ENCODE measurements at places on chromosomes 4 and X. TPM values are rescaled to one million over a fixed set of nuclear protein-coding genes. Genes with fewer than 3 reads are reported as not detected.

GRCh38 chrX:150935467-150935866, 37.0 kb upstream of the CD99L2 start:
- no peak for DNase-seq

GRCh38 chr4:178448372-178449035, 1006.3 kb upstream of the AGA start:
- DNase-seq = no peak

DNA sequence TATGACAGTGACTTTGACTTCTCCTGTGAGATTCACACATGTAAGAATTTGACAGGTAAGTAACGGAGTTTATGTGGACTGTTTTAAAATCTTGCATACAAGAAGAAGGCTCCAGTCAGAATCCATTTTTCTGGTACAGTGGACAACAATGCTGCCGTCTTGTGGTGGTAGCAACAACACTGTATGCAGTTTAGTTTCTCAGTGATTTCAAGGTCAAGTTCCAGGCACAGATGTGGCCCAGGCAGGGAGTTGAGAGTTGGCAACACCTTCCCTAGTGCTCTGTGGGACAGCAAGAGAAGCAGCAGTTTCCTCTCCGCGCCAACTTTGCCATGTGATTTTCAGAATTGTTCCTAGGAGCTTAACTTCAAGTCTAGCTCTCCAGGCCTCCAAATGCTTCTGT, 56.0 kb upstream of the STPG2 start:
- DNase-seq = no peak

DNA sequence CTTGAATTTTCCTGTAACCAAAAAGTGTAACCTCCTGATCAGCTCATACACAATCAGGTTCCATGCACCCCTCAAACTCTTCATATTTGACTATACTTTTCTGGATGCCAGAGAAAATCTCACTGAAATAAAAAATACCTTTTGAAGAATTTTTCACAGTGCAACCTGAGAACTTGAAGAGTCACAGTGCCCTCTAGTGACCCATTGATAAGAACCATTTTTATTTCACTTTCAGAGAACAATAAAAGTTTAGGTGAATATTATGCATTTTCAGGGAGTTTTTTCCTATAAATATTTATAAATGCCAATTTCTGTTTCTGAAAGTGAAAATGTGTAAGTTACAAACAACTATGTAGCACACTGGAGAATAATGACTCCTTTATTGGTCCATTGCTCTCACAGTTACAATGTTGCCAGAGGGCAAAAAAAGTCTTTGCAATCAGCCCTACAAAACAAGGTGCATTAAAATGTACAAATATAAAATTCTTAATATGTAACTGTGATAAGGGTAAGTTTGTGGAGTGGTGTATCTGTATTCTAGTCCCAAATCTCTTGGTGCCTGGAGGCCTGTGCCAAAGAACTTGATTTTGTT, 153.6 kb upstream of the INTU start:
- no peak for DNase-seq

DNA sequence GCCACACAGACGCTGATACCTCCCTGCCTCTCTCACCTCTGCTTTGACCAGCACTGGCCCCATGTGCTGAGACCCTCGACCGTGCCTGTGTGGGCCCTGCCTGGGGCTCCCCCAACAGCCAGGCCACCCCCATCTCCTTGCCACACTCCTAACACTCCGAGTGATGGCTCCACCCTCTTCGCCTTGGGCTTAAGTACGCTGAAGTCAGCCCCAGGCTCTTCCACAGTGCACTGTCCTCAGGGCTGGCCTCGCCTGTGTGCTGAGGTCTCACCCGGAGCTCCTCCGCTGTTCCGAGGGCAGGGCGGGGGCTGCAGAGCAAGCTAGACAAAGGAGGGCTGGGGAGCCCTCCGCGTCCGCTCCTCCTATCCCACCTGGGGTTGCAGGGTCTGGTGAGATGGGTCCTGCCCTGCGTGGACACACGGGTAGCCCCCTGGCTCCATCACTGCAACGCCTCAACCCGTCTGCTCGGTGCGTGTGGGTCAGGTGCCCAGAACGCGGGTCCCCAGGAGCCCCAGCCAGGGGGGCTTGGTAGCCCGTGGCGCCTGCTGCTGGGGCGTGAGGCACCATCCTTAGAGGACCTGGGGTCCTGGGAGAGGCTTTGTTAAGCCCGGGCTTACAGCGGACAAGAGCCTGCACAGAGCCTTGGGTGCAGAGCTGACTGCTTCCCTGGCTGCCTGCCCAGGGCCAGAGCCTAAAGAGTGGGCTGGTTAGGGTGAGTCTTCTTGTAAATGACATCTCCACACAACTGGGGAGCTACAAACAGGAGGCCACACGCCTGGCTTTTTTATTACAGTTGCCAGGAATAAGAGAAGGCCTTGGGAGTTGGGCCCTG, 42.6 kb upstream of the NKX1-1 start:
- no peak for DNase-seq

DNA sequence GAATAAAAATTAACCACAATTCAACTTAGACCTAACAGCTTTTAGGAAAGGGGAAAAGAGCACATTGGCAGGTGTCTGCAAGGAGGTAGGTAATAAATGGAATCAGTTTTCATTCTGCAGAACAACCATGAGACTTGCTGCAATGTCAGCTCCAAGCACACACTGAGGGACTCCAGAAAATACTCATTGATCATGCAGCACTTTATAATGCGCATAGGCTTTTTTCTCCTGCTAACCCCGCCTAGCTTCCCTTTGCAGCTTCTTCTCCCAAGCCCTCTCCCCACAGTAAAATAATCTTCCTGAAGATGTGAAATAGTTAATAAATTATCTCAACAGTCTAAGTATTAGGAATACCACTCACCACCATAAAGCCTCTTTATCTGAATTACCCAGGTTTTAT, 36.9 kb downstream of the ANKRD17 start:
- no peak for DNase-seq

DNA sequence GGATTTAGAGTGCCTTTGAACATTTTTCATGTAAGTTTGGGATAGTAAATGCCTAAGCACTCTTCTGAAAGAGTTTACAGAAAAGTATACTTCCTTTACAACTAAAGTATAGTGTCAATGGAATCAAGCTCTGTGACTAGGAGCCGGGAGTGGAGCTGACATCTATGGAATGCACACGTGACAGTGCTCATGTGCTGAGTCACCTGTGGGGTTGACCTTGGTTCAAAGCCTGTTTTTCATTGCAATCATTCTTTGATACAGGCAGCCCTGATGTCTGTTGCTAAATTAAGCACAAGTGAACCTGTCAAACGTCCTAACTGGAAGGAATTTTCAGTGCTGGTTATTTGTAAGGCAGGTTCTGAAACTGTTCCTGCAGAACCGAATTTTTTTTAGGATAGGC, 82.5 kb downstream of the GPAT3 start:
- DNase-seq = no peak

GRCh38 chr4:108851366-108851765, 88.5 kb upstream of the ETNPPL start:
- no peak for DNase-seq

GRCh38 chrX:44483965-44484606, 58.6 kb downstream of the FUNDC1 start:
- DNase-seq = no peak

- DNase-seq = no peak
Measured at GRCh38 chr4:120749445-120750151, 172.9 kb downstream of the PRDM5 start.

GRCh38 chr4:7472442-7473013, 37.8 kb upstream of the PSAPL1 start:
- DNase-seq = no peak

GRCh38 chrX:149950681-149951080, 12.4 kb upstream of the EOLA2 start:
- no peak for DNase-seq

DNA sequence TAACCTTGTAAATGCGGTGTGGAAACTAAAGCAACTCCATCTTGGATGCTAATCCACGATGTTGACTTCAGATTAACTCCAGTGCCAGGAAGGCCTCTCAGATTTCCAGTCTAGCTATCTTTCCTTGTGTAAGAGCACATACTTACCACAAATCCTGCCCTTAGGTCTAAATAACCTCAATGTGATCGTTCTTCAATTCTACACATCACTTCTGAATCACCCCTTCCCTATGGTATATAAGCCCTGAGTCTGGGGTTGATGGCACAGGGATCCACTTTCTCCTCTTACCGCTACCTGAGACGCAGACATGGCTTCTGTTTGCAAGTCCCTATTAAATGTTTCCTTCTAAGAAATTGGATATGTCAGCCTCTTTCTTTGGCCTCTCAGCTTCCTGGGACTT, 17.5 kb upstream of the ZNF41 start:
- no peak for DNase-seq

DNA sequence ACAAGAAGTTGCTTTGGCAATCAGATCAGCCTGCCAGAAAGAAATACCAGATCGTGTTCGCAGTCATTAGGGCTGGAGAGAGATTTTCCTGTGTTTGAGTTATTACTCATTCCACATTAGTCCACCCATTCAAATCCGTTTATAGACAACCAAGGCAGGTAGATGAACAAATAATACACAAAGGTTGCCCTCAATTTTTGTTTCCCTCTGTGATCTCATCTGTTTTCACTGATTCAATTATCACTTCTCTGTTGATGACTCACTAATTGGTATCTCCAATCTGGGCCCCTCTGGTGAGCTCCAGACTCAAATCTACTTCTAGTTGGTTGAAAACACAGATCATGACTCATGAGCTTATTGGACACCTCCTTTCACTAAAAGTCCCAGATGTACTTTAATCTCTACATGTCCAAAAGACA, 54.5 kb downstream of the CHM start:
- DNase-seq = no peak

DNA sequence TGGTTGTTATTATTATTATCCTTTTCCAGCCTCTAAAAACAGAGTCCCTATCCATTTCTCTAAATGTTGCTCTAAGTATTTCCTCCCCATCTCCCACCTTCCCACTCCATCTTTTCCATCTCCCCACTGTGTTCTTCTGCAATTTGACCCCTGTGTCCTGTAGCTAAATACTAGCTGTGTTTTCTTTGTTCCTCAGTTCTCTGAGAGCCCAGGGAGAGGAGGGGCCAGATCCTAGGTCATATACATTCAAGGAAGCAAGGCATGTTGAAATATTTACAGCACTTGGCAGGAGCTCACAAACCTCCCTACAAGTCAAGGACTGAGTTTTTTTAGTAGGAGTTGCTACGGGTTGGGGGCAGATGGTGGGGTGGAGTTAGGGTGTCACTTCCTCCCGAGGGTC, 10.5 kb downstream of the SLC16A2 start:
- no peak for DNase-seq

GRCh38 chrX:99305573-99305972, 1104.5 kb downstream of the PCDH19 start:
- no peak for DNase-seq

- no peak for DNase-seq
Measured at GRCh38 chr4:154361450-154361849, 130.1 kb downstream of the DCHS2 start.

GRCh38 chrX:71378732-71379131, 12.6 kb downstream of the TAF1 start:
- DNase-seq = no peak

DNA sequence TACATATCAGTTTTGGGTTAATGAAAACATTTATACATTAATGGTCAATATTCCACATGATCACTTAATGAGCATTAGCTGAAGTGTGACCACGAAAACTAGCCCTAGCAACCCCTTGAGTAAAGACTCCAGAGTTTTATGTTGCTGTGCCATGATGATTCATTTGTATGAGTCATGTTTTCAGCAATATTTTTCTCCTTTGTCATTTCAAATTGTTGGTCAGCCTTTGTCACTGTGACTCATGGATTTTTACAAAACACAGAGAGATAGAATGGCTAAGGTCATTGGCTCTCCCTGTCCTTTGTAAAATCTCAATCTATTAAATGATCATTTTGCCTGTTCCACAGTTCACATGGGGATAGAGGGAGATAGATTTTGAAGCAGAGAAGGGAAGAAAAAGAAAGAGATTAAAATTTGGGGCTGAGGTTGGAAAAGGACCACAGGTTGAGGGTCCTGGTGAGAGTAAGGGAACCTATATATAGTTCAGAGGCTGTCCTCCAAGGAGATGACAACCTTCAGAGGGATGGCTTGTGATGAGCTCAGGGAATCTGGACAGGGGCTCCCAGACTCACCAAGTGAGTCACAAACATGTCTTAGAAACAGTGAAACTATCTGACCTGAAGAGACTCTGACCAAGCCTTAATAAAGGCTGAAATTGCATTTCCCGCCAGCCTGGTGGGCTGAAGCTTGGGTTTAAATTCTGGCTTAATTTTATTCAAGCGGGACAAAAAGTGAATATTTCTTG, 25.6 kb downstream of the NR0B1 start:
- no peak for DNase-seq

DNA sequence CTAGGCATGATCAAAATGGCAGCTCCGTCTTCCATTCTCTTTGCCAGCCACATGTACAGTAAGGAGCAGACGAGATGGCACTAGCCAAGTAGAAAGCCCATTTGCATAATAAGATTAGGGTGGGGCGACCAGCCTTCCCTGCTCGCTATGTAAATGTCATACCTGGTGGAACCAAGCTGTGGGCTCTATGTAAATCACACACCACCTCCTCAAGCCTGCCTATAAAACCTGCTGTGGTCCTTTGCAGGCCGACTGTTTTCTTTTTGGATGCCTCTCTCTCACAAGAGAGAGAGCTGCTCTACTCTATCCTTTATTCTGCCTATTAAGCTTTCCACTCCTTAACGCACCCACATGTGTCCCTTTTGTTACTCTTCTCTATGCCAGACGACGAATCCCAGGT, 1472.7 kb downstream of the ARAP2 start:
- no peak for DNase-seq

DNA sequence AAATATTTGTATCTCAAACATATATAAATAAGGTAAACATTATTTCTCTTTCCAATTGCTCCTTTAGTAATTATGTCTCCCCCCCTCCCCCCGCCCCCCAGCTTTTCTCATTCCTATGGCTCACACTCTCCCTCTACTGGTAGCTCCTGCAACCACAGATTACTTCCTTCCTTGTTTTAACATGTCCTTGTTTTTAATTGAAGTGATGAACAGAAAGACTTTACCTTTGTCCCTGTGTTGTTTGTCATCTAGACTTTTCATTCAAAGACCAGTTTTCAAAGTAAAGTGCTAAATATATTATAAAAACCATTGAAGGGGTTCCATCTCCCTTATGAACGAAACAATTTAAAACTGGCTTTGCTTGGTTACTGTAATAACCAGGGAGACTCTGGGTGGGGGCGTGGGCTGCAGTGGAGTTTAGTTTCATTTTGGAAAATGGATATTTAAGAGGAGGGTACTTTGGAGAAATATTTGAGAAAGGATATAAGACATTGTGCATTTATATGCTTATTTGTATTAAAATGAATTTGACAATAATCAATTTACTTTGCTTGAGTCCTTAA, 352.9 kb downstream of the RAPGEF2 start:
- DNase-seq = no peak

- DNase-seq = no peak
Measured at GRCh38 chrX:136639506-136640176, 8.3 kb upstream of the CD40LG start.

The GPR50 gene
- 0.25 TPM for total RNA-seq

The CD38 gene
- total RNA-seq = not detected

The SAGE1 gene
- total RNA-seq = not detected

The REELD1 gene
- 0.13 TPM for total RNA-seq

The CSAG1 gene
- not detected for total RNA-seq

The STPG2 gene
- total RNA-seq = 0.85 TPM

The LRRC66 gene
- 0.44 TPM for total RNA-seq

The ERVMER34-1 gene
- 3.7 TPM for total RNA-seq

The MUC7 gene
- not detected for total RNA-seq

The TEX13A gene
- not detected for total RNA-seq
